ENCODE measurements at places on chromosomes 2 and 18. TPM values are rescaled to one million over a fixed set of nuclear protein-coding genes. Genes with fewer than 3 reads are reported as not detected.

Gene NTSR2
- 1.0 TPM for total RNA-seq

Gene ANO7
- 1.2 TPM for total RNA-seq

Gene C1GALT1C1L
- 1.5 TPM for total RNA-seq

Gene XRCC5
- 157 TPM for total RNA-seq

Gene SCYGR4
- total RNA-seq = not detected

DNA sequence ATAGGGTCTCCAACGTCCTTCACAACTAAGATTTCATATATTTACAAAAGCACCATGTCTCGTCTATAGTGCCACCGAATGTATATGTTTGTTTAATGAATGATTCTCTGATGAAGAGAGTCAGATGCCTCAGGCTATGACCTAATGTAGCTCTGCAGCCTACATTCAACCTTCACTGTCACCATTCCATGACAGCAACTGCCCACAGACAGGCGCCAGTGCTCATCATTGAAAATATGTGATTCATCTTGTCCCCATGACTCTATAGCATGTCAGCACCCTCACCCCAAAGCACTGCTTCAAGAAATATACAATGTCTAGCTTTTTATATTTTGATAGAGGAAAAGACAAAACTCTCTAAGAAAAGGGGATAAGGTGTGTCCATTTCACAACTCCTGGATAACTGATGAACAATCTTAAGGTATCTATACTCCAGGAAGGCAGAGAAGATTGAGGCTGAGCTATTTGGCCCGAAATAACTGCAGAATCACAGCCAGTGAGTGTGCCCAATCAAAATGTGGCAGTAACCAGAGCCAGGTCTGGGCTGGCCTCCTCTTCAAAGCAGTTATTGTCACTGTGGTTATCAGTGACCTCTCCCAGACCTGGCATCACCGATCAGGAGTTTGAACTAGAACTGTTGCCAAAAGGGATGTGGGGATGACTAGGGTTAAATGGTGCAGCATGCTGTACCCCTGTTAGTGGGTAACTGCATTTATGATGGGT lies 246.6 kb downstream of the SETBP1 start:
- H3K36me3 ChIP-seq = no peaks in the 10 kb centered on the region
- H3K4me1 ChIP-seq = no peaks in the 10 kb centered on the region
- no peaks in the 10 kb centered on the region for H3K27me3 ChIP-seq

DNA sequence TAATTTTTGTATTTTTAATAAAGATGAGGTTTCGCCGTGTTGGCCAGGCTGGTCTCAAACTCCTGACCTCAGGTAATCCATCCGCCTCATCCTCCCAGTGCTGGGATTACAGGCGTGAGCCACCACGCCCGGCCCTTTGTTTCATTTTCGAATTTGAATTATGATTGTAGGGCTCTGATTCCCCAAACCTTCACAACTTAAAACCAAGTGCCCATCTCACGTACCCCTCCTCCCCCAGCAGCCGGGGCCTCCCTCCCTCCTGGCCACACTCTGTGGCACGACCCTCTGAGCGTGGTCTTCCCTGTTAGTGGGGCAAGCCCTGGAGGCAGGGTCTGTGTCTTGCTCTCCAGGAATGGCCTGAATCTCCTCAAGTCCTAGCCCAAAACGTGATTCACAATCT lies 166.5 kb downstream of the ASB1 start:
- no peak overlapping the region for H3K4me3 ChIP-seq
- H3K27ac ChIP-seq = no peak overlapping the region
- peaks cover 13% of the 10 kb centered on the region for H3K4me1 ChIP-seq
- no peaks in the 10 kb centered on the region for H3K27me3 ChIP-seq
- H3K36me3 ChIP-seq = no peaks in the 10 kb centered on the region

GRCh38 chr2:27322301-27322765 lies 564 bp downstream of the MPV17 start:
- peak overlapping the region; percentile 79 for H3K4me3 ChIP-seq
- DNase-seq = peak; percentile 50
- peak overlapping the region; percentile 94 for H3K27ac ChIP-seq
- no peaks in the 10 kb centered on the region for H3K27me3 ChIP-seq

GRCh38 chr2:224850081-224850480 lies 133.9 kb upstream of the CCDC195 start:
- no peaks in the 10 kb centered on the region for H3K4me1 ChIP-seq
- no peak for DNase-seq
- H3K36me3 ChIP-seq = peaks cover 4% of the 10 kb centered on the region
- no peak overlapping the region for H3K4me3 ChIP-seq
- no peak overlapping the region for H3K27ac ChIP-seq
- no peaks in the 10 kb centered on the region for H3K27me3 ChIP-seq

- H3K27ac ChIP-seq = no peak overlapping the region
- H3K36me3 ChIP-seq = no peaks in the 10 kb centered on the region
- no peaks in the 10 kb centered on the region for H3K4me1 ChIP-seq
- no peak for DNase-seq
- H3K27me3 ChIP-seq = no peaks in the 10 kb centered on the region
Measured at GRCh38 chr2:109311771-109312170, 182.8 kb downstream of the SH3RF3 start.

GRCh38 chr2:95734976-95735890 lies 143.4 kb downstream of the TRIM43 start:
- H3K36me3 ChIP-seq = no peaks in the 10 kb centered on the region
- H3K4me3 ChIP-seq = no peak overlapping the region
- H3K27ac ChIP-seq = peak overlapping the region; percentile 34
- no peaks in the 10 kb centered on the region for H3K27me3 ChIP-seq
- no peaks in the 10 kb centered on the region for H3K4me1 ChIP-seq

DNA sequence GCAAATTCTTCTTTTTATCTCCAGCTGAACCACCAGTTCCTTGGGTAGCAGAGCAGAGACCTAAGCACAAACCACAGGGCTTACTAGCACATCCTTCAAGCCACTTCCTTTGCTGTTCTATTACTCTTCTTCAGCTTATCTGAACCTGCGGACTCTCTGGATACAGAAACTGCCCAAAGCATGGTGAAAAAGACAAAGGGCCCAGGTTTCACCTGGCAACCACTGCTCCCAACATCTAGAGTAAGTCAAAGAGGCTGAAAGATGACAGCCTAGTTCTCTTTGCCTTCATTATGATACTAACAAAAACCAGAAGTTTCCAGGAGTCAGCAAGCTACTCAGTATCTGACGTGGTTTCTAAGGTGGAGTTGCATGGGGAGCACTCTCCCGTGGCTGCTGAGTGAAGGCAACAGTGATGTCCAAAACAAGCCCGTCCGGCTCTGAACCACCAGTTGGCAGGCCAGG lies 43.4 kb downstream of the KANSL3 start:
- DNase-seq = no peak
- no peaks in the 10 kb centered on the region for H3K4me1 ChIP-seq
- H3K27me3 ChIP-seq = no peaks in the 10 kb centered on the region
- no peak overlapping the region for H3K27ac ChIP-seq

- H3K27me3 ChIP-seq = no peaks in the 10 kb centered on the region
- no peaks in the 10 kb centered on the region for H3K4me1 ChIP-seq
- no peak overlapping the region for H3K27ac ChIP-seq
- no peak overlapping the region for H3K4me3 ChIP-seq
- no peaks in the 10 kb centered on the region for H3K36me3 ChIP-seq
Measured at GRCh38 chr2:98884658-98885057, 51.4 kb downstream of the CRACDL start.

DNA sequence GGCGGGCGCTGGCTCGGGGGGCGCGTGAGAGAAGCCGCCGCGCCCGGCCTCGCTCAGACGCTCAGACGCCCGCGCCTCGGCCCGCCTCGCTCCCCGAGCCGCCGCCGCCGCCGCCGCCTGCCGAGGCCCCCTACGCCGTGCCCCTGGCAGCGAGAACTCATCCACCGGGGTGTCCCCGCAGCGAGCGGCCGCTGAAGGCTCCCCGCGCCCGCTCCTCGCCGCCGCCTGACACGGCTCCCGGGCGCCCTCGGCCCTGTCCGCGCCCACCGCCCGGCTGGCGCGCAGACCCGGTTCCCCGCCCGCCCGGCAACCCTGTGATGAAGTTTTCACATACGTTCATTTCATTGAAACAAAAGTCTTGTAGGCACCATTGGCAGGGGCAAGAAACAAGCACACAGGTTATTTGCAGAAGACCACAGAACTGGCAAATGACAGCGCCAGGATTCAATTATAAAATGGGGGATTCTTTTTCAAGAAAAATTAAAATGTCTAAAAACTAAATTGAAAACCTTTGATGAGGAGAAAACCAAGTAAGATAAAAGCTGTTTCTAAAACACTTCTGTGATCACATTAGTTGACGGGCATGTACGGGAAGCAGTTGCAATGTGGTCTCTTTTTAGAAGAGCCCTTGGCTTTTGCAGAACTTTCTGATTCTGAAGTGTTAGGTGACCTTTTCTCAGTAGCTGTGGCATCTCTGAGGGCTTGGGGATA lies 50.5 kb upstream of the TUBA3D start:
- H3K4me3 ChIP-seq = no peak overlapping the region
- DNase-seq = no peak
- H3K27me3 ChIP-seq = peaks cover 4% of the 10 kb centered on the region
- H3K36me3 ChIP-seq = no peaks in the 10 kb centered on the region
- H3K27ac ChIP-seq = no peak overlapping the region

DNA sequence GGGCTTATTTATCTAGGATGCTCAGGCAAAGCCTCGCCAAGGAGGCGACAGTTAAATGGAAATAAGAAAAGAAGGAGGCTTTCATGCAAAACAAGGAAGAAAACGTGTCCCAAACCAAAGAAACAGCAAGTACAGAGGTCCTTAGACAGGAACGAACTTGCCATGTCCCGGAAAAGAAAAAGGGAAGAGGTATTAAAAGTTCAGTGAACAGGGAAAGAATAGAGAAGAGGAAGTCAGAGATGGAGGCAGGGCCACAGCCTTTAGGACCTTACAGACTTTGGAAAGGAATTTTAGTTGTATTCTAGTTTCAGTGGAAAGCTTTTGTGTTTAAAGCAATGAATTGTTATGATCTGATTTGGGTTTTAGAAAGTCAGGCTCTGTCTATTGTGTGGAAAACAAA lies 22.1 kb downstream of the IKZF2 start:
- no peaks in the 10 kb centered on the region for H3K36me3 ChIP-seq
- H3K27ac ChIP-seq = no peak overlapping the region
- no peak for DNase-seq
- H3K4me1 ChIP-seq = peaks cover 3% of the 10 kb centered on the region
- H3K4me3 ChIP-seq = no peak overlapping the region
- no peaks in the 10 kb centered on the region for H3K27me3 ChIP-seq
